Fibroblast of skin of scalp (primary cell): ENCODE measurements at places on chromosomes 2 and 18.

GRCh38 chr2:21467910-21468309, 344.1 kb downstream of the TDRD15 start:
- no peak for DNase-seq

- DNase-seq = peak; percentile 73
Observed at GRCh38 chr2:65186872-65187851, 40.5 kb upstream of the ACTR2 start.

GRCh38 chr2:3641181-3641580, 16.8 kb upstream of the ALLC start:
- no peak for DNase-seq

DNA sequence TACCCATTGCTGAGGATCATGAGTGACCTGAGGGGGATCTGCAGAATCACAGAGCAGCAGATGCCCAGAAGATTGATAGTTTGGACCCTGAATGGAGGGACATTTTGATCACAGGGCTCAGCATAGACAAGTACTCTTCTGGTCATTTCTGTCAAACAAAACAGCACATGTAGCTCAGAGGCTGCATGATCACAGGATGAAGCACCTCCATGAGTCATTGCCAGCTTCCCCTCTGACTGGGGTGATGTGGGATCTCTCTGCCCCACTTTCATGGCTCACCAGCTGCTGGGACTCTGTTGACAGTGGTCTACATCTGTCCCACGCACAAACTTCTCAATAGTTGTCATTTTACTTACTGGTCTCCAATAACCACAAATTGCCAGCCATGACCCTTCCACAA, 264.1 kb downstream of the RPIA start:
- no peak for DNase-seq

GRCh38 chr2:47008381-47009252, 93.0 kb upstream of the MCFD2 start:
- DNase-seq = peak; percentile 91

- no peak for DNase-seq
Observed at GRCh38 chr18:68839701-68840100, 41.8 kb downstream of the CCDC102B start.

- DNase-seq = no peak
Observed at GRCh38 chr2:73135236-73135635, 22.5 kb upstream of the RAB11FIP5 start.

DNA sequence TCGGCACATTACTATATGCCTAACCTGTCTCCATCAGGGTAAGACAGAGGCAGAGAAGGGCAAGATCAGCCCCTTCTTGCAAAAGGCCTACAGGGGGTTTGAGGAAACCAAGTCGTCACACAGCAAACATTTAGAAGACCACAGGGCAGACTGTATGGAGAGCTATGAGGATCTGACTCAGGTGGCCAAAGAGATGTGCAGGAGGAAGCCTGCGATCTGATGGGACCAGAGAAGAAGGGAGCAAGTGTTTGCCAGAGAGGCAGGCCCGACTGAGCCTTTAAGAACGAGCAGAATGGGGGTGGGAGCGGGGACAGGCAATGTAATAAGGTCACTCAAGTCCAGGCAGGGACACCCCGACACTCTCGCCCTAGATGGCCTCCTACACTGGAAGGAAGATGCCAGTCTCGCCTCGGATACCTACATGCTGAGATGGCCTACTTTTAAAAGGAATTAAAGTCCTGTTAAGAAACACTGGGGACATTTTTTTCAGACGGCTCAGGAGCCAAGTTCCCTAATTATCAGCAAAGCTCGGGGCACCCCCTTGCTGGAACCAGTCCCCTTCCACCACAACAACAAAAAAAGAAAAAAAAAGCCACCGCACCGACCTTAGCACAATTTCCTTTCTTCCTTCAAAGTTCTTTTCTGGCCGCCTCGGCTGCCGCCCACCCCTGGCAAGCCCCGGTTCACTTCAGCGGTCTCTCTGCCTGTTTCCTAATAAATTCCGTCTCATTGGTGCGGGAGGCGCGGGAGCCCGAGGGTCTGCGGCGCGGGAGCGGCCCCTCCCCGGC, 1.5 kb downstream of the SFXN5 start:
- no peak for DNase-seq

GRCh38 chr18:5095239-5095638, 101.8 kb downstream of the AKAIN1 start:
- DNase-seq = no peak

- no peak for DNase-seq
Observed at GRCh38 chr2:226906163-226906693, 70.4 kb downstream of the RHBDD1 start.
